ENCODE measurements at places on chromosomes 13 and 19. TPM values are rescaled to one million over a fixed set of nuclear protein-coding genes. Genes with fewer than 3 reads are reported as not detected.

DNA sequence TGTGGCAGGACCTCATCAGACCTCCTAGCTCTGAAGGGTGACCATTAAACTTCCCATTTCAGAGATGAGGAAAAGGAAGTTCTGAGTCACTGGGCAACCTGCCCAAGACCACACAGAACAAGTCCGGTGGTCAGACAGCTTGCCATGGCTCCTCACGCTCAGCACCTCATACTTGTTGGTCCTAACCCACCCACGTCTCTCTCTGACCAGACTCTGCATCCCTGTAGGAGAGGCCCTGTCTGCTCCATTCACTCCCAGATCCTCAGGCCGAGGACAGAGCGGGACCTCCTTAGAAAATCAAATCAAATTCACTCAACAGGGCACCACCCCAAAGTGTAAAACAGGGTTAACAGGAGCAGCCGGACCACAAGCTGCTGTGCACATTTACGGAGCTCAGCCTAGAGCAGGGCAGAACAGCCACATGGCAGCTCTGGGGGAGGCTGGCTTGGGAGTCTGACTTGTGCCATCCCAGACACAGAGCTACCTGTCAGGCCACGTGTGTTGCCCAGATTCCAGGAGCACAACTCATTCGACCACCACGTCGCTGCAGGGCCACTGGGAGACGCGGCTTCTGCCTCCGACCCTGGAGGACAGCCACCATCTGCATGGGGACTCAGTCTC lies 1.7 kb downstream of the MIER2 start:
- DNase-seq, result peak; percentile 81

- DNase-seq, result no peak
Observed at GRCh38 chr19:10555610-10555973, 10.2 kb downstream of the KRI1 start.

The ZNF470 gene
- 5.2 TPM for total RNA-seq

DNA sequence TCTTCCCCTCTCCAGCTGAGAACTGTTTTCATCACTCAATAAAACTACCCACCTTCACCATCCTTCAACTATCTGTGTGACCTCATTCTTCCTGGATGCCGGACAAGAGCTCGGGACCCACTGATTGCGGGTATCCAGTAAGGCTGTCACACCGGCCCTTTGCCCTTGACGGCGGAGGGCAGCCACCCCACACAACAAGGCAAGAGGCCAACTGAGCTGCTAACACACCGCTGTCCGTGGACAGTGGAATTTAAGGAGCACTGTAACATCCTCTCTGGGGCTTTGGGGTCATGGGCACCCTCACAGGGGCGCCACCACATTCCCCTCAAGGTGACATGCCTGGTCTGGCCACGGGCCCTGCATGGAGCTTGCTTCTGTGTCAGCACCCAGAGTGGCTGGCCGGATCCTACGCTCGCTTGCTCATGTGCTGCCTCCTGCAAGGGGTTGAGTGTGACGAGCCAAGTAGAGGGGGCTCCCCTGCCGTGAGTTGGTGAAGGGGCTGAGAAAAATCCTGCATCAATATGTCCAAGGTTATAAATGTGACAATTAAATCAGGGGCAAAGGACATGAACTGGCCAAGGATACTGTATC lies 31.4 kb downstream of the LHFPL6 start:
- no peak for DNase-seq

GRCh38 chr19:21848706-21849105 lies 12.7 kb upstream of the ZNF43 start:
- DNase-seq, result no peak
